ENCODE measurements at places on chromosomes 16 and 17.
A peak's percentile ranks its signal among the peaks of the same experiment; 100 is the strongest.

DNA sequence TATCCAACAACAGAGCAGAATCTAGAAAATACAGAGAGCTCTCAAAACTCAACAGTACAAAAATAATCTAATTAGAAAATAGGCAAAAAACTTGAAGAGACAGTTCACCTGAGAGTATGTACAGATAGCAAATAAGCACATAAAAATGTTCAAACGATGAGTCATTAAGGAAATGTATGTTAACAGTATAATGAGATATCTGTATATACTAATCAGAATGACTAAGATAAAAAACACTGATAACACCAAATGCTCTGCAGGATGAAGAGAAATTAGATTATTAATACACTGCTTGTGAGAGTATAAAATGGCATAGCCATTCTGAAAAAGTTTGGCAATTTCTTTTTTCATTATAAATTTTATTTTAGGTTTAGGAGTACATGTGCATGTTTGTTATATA lies 1307.6 kb upstream of the GOT2 start:
- no peak for DNase-seq

DNA sequence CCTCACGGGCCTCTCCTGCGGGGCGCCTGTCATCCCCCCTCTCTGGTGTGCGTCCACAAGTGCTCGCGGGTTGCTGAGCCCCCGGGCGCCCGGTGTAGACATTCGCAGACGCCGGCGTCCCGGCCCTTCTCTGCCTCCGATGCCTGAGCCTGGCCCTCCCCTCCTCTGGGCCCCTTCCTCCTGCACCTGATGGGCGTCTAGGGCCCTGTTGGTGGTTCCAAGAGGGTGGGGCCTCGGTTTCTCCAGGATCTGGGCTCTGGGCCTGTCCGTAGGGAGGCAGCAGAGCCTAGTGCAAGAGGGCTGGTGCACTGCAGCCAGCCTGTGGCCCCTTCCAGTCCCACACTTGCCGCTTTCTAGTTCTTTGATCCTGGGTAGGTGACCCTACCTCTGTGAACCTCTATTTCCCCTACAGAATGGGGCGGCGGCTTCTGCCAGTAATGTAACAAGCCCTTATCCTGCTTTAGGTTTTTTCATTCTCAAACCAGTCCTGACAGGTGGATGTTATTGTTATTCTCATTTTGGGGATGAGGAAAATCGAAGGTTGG lies 623 bp downstream of the E4F1 start:
- peak; percentile 76 for DNase-seq

DNA sequence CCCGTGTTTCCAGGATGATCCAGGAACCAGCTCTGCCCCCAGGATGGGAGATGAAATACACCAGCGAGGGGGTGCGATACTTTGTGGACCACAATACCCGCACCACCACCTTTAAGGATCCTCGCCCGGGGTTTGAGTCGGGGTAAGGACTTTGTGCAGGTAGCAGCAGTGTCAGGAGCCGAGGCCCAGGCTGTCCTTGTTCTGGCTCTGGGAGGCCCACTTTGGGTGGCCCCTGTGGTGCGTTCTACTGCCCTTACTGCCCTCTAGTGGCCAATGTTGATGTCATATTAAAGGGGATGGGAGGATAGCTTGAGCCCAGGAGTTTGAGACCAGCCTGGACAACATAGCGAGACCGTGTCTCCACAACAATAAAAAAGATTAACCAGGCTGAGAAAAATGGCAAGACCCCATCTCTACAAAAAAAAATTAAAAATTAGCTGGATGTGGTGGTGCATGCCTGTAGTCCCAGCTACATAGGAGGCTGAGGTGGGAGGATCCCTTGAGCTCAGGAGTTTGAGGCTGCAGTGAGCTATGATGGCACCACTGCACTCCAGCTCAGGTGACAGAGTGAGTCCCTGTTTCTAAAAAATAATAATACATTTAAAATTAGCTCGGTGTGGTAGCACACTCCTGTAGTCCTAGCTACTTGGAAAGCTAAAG lies 20.9 kb upstream of the CLEC18A start:
- DNase-seq: peak; percentile 69

DNA sequence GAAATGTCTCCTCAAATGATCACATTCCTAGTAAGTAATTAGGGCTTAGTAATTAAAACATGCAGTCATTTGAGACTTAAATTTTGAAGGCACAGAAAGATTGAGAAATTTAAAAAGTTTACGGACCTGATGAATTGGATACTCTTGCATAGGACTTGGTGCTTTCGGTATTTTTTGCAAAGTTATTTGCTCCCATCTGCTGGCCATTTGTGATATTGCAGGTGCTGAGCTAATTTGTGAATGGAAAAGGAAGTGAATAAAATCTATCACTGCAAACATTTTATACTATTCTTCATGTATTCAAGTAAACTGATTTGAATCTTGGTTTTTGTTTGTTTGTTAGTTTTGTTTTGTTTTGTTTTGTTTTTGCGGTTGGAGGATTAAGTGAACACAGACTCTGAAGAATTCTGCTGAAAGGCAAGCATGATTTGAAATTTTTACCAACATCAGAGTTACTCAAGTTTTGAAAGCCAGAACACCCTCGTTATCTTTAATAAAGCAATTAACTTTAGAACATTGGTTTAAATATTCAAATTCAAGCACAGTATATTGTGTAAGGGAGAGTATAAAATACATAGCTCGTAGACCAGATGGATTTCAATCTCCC lies 689.5 kb upstream of the RBFOX1 start:
- DNase-seq: peak; percentile 50

GRCh38 chr16:71771571-71771970 lies 37.1 kb downstream of the AP1G1 start:
- no peak for DNase-seq

DNA sequence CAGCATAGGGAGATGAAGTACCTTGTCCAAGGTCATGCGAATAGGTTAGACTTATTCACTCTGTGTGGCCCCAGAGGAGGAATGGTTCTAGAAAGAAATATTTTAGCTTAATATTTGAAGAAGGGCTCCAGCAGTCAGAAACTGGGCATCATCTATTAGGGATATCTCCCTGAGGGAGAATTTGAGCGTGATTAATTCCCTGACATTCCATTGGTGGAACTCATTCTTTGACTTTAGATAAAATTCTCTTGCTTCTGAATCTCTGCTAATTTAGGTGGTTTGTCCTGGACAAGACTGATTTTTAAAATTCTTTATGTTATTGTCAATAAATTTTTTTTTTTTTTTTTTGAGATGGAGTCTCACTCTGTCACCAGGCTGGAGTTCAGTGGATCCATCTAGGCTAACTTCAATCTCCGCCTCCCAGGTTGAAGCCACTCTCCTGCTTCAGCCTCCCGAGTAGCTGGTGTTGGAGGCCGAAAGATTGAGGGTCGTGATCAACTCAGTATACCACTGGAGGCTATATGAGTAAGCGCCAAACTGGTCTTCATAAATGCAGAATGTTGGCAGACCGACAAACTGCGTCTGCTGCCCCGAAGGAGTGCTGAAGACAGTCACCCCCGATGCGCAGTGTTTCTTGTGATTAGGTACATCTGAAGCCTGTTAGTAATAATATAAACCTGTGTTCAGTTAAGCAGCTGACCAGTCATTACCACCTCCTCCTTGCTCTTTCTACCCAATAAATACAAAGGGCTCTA lies 267.9 kb upstream of the HSBP1 start:
- DNase-seq: no peak

- DNase-seq: no peak
Measured at GRCh38 chr17:10041916-10042588, 137.0 kb upstream of the RCVRN start.

GRCh38 chr17:75386430-75386829 lies 19.0 kb downstream of the GRB2 start:
- DNase-seq: no peak

- DNase-seq: no peak
Measured at GRCh38 chr16:66156538-66156937, 210.0 kb upstream of the CDH5 start.

DNA sequence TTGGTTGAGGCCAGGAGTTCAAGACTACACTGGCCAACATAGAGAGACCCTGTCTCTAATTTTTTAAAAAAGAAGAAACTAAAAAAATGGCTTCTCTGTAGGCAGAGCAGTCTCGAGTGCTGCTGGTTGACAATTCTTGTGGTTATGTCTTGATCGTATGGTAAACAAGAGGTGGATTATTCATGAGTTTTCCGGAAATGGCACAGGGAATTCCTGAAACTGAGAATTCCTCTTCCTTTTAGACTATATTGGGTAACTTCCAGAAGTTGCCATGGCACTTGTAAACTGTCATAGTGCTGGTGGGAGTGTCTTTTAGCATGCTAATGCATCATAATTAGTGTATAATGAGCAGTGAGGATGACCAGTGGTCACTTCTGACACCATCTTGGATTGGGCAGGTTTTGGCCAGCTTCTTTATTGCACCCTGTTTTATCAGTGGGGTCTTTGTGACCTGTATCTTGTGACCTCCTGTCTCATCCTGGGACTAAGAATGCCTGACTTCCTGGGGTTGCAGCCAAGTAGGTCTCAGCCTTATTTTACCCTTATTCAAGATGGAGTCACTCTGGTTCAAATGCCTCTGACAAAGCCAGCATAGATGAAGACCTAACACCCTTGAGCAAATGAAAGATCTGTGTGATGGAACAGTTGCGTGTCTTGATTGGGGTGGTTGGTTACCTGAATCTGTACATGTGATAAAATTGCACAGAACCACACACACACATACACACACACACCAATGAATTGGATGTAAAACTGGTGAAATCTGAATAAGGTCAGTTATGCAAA lies 30.2 kb downstream of the BMERB1 start:
- DNase-seq: peak; percentile 36

- DNase-seq: peak; percentile 73
Measured at GRCh38 chr17:55576237-55576995, 65.2 kb upstream of the SMIM36 start.

DNA sequence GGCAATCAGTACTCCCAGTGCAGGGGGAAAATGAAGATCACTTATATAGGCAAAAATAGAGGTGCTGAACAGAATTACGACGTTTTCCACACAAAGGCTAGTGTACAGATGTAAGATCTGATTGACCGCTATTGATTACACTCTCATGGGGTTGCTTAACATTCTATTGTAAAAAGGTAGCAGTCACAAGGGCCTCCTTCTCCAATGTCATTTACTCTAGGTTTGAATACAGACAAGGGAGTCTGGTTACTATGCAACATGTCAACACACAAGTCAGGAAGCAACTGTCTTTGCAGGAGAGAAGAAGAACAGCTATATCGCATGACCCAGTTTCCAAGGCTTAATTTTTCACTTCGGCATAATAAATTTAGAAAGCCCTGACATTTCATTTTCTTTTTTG lies 7.9 kb downstream of the KRT37 start:
- DNase-seq: peak; percentile 37

DNA sequence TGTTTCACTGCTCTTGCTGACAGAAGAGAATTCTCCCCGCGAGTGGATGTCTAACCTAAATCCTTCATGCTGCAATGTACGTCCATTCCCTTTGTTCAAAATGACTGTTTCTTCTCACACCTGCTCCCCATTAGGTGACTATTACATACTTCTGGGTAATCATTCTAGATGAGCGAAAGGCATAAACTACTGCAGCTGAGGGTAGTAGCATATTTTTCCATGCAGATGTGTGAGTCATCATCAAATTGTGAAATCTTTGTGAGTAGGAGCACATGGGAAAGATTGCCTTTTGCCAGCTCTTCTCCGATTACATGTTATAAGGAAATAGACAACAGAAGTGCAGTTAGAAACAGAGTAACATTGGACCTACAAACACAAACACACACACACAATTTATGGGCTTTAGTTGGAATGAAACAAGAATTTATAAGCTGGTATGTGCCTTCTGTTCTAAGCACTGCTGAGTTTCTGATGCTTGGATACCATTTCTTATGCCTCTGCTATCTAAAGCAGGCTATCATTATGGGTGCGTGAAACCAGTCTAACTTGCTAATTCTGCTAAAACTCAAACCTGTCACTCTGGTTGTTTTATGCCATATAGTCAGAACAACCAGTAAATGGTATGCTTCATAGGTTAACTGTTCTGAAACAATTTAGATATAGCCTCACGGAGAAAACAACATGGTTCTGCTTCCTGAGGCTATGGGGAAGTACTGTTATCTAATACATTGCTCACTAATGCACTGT lies 346.9 kb upstream of the PSMD7 start:
- DNase-seq: peak; percentile 66

DNA sequence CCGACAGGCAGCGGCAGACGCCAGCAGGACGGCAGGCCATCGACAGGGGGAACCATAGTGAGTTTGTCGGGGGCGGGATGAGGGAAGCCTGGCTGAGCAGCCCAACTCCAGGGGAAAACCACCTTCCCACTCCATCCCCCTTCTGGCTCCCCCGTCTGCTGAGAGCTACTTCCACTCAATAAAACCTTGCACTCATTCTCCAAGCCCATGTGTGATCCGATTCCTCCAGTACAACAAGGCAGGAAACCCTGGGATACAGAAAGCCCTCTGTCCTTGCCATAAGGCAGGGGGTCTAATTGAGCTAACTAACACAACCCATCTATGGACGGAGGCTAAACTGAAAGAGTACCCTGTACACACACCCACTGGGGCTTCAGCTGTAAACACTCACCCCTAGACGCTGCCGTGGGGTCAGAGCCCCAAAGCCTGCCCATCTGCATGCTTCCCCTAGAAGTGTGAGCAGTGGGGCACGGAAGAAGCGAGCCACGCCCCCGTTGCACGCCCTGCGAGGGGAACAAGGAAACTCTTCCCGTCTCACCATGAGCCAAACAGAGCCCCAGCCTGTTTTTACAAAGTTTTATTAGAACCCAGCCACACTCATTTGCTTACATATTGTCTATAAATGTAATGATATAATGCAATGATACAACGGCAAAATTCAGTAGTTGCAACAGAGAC lies 4.1 kb downstream of the KRTAP29-1 start:
- no peak for DNase-seq

- peak; percentile 58 for DNase-seq
Measured at GRCh38 chr17:43637563-43638323, 24.0 kb downstream of the MEOX1 start.

- DNase-seq: no peak
Measured at GRCh38 chr16:5386989-5387388, 289.4 kb upstream of the EEF2KMT start.

- no peak for DNase-seq
Measured at GRCh38 chr17:17504341-17505140, 8.3 kb upstream of the RASD1 start.

DNA sequence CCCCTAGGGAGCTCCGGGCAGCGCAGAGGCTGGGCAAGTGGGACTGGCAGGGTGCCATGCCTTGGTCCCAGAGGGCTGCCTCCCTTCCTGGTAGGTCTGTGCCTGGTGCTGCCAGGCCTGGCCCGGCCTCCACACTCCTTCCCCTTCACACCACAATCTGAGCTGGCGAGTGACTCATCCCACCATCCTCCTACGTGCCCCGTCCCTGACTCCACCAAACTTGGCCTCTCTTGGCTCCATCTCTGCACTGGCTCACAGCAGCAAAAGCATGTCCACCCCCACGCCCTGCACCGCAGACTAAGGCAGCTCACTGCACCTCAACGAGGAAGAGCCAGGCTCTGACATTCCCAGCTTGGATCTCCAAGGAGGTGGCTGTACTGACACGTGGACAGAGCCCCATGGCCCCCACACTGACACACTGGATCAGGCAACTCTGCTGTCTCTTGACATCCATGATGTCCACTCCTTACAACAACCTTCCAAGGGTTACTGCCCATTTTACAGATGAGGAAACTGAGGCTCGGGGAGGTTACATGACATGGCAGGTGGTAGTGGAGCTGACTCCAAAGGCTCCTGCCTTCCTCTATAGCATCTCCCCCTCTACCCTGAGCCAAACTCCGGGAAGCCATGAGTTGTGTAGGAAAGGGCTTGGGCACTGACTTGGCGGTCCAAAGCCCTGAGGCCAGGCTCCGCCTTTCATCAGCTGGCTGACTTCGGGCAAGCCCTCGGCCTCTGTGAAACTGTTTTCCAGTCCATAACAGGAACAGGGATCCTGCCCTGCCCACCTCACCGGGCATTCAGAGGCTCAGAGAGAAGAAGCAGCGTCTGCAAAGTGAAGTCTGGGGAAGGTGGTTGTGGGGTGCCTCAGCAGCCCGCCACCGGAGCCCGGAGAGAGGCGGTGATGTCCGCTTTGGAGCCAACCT lies 20.1 kb upstream of the KRT19 start:
- peak; percentile 93 for DNase-seq

All from fibroblast of villous mesenchyme (primary cell).